ENCODE measurements at places on chromosomes 2 and 18. TPM values are rescaled to one million over a fixed set of nuclear protein-coding genes. Genes with fewer than 3 reads are reported as not detected.

Gene AKAIN1
- total RNA-seq: not detected

Gene FTCDNL1
- 4.1 TPM for total RNA-seq

Gene CASP8
- total RNA-seq: 30.4 TPM

Gene DES
- total RNA-seq: 858 TPM

Gene INPP4A
- total RNA-seq: 34.3 TPM

Gene ACMSD
- total RNA-seq: not detected

Gene PCARE
- not detected for total RNA-seq

Gene PAX3
- 0.25 TPM for total RNA-seq

Gene DNER
- 0.55 TPM for total RNA-seq

Gene GRP
- not detected for total RNA-seq

Gene EMILIN2
- total RNA-seq: 8.4 TPM

Gene EGR4
- total RNA-seq: not detected

Gene TPO
- not detected for total RNA-seq

Gene PPP1R1C
- total RNA-seq: 2.2 TPM

Gene FOSL2
- 33.3 TPM for total RNA-seq

Gene ITGA4
- total RNA-seq: 83.0 TPM

Gene DNAJC5G
- total RNA-seq: not detected

Gene CD8B
- not detected for total RNA-seq

Gene NT5DC4
- total RNA-seq: 0.11 TPM

Gene RBBP8
- total RNA-seq: 37.2 TPM

Gene SIX3
- under 0.01 TPM for total RNA-seq

Gene TMEM163
- not detected for total RNA-seq

Gene ASAP2
- total RNA-seq: 43.5 TPM

Gene CFC1
- not detected for total RNA-seq

Gene TM4SF20
- total RNA-seq: not detected

Gene ABCG8
- not detected for total RNA-seq

Gene OSBPL1A
- 47.5 TPM for total RNA-seq

Gene GLI2
- 5.1 TPM for total RNA-seq

Gene EPHA4
- total RNA-seq: 33.2 TPM

Gene CHRNG
- not detected for total RNA-seq

Gene SULT1C4
- total RNA-seq: not detected

Gene CPSF3
- total RNA-seq: 110 TPM

Gene MC2R
- not detected for total RNA-seq

Gene CDH19
- total RNA-seq: under 0.01 TPM

Gene RNF152
- total RNA-seq: 15.4 TPM

Gene RGPD3
- total RNA-seq: 0.37 TPM

Gene RSAD2
- total RNA-seq: 1.5 TPM

Gene PAX8
- total RNA-seq: 0.12 TPM

Gene HOXD9
- 0.75 TPM for total RNA-seq

Gene MAP3K19
- total RNA-seq: not detected

Gene TRIM43
- not detected for total RNA-seq

Gene MC5R
- not detected for total RNA-seq

Gene SLC30A3
- 0.87 TPM for total RNA-seq

Gene KIAA2012
- total RNA-seq: not detected

Gene GAREM1
- total RNA-seq: 2.4 TPM

Gene DLGAP1
- 0.12 TPM for total RNA-seq

Gene SLC23A3
- 2.5 TPM for total RNA-seq

Gene NFATC1
- total RNA-seq: 2.1 TPM

Gene CLIP4
- total RNA-seq: 110 TPM

Gene MERTK
- total RNA-seq: 0.37 TPM

Gene RPS27A
- 741 TPM for total RNA-seq
